ENCODE measurements at places on chromosomes 12 and 14.

DNA sequence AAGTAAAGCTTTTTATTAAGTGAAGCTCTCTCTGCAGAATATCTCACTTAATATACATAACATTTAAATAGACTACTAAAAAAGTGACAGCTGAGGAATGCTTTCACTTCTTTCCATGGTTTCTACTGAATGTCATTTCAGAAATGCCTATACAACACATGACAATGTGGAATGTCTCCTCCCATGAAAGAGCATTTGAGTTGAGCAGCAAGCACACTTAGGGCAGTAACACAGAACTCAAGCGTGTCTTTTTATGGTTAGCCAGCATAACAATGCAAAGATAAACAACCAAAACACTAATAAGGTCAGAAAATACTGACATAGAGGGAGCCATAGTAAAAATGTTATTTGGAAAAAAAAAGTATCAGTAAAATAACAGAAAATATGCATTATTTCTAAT, 9.4 kb downstream of the PPP1R12A start:
- no peak for DNase-seq

DNA sequence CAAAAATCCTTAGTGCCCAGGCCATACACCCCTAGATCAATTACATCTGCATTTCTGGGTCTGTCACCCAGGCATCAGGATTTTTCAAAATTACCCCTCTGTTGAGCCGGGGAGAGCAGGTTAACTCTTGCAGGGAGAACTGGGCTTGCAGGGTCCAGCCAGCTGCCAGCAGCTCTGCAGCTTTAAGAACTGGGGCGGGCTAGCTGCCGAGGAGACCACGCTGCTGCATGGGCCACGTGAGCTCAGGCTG, at the start of gene DGLUCY:
TSS of gene DGLUCY (plus strand) at position 245 of the 250 bp plus-strand sequence. CDS start 46,222 bp downstream, outside the sequence.
- peak; percentile 68 for DNase-seq

GRCh38 chr12:89742337-89743022, 33.8 kb upstream of the ATP2B1 start:
- DNase-seq: no peak

- no peak for DNase-seq
Measured at GRCh38 chr14:27409944-27410343, 812.1 kb upstream of the NOVA1 start.

DNA sequence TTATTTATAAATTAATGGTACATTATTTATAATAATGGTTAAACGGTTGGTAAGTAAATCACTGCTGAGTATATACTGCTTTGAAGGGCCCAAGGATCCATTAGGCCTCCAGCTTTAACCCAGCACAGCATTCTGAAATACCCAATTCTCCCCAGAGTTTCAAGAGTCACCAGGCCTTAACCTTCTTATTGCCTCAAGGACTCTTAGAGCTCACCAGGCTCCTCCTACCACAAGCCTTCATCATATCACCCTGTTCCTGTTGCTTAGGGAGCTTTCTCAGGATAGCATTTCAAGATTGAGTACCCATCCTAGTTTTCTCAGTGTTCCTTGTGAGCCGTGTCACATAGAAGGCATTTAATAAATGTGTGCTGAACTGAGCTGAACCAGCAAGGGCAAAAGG, 242.5 kb downstream of the FBXL14 start:
- DNase-seq: no peak

- DNase-seq: no peak
Measured at GRCh38 chr14:101185073-101185835, 281.7 kb upstream of the RTL1 start.

- peak; percentile 86 for DNase-seq
Measured at GRCh38 chr14:72704502-72704901, 189.4 kb downstream of the DPF3 start.

DNA sequence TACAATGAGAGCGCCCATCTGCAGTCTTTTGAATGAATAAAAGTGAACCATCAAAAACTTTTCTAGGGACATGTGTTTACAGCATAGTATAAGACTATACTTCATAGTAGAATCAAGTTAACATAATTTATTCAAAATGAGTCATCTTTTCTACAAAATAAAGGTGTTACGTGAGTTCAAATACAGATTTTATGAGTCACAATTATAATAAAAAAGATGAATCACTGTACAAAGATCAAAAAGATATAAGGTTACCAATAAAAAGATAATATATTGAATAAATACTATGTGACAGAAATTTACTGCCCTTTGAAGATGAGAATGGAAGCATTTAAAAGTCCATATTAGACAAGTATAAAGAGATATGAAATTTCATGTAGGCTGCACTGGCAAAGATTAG, 2.8 kb downstream of the MBIP start:
- DNase-seq: no peak

DNA sequence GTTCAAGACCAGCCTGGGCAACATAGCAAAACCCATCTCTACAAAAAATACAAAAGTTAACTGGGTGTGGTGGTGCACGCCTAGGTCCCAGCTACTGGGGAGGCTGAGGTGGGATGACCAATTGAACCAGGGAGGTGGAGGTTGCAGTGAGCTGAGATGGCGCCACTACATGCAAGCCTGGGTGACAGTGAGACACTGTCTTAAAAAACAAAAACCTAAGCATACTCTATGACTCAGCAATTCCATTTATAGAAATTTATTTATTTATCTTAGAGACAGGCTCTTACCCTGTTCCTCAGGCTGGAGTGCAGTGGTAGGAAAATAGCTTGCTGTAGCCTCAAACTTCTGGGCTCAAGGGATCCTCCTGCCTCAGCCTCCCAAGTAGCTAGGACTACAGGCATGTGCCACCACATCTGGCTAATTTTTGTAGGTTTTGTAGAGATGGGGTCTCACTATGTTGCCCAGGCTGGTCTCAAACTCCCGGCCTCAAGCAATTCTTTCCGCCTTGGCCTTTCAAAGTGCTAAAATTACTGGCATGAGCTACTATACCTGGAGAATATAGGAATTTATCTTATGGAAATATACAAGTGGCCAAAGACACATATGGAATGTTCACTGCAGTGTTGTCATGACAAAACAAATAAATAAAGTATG, 43.3 kb downstream of the NCKAP5L start:
- DNase-seq: no peak

DNA sequence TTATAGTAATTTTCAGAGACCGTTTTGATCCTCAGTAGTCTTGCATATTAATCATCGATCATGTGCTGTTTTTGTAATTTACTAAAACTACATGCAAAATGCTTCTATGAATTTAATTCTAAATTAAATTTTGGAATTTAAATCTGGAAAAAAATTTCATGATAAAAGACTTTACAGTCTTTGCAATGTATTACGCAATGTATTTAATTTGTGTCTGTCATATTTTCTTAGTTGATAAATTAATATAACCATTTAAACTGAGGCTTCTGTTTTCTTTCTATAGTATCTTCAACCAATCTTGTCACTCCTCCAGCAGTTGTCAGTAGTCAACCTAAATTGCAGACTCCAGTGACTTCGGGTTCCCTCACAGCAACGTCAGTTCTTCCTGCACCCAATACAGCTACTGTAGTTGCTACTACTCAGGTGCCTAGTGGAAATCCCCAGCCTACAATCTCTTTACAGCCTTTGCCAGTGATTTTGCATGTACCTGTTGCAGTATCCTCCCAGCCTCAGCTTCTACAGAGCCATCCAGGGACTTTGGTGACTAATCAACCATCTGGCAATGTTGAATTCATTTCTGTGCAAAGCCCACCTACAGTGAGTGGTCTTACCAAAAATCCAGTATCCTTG, 94.8 kb downstream of the ATF7IP start:
- DNase-seq: no peak

Measured in suppressor macrophage treated with lipopolysaccharide for 1 hour (primary cell).